ENCODE measurements at places on chromosomes 13 and 19.

- no peak for DNase-seq
Observed at GRCh38 chr13:113903912-113904311, 40.0 kb upstream of the GAS6 start.

DNA sequence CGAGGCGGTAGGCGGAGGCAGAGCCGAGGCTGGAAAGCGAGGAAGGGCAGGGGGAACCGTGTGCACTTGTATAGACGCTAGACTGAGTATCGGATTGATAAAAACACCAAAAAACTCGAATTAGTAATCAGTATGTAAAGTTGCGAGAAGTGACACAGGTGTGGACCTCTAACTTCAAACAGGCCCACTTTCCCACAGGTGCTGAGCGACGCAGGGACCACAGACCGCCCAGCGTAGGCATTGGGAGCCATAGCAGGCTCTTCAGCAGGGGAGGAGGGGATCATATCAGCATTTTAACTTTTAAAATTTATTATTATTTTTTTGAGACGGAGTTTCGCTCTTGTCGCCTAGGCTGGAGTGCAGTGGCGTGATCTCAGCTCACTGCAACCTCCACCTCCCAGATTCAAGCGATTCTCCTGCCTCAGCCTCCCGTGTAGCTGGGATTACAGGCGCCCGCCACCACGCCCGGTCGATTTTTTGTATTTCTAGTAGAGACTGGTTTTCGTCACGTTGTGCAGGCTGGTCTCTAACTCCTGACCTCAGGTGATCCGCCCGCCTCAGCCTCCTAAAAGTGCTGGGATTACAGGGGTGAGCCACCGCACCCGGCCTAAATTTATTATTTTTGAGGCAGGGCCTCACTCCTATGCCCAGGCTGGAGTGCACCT is 574 bp downstream of the VMAC start:
- no peak for DNase-seq

GRCh38 chr19:45693106-45693788 is 781 bp downstream of the QPCTL start:
- DNase-seq, result peak; percentile 36

DNA sequence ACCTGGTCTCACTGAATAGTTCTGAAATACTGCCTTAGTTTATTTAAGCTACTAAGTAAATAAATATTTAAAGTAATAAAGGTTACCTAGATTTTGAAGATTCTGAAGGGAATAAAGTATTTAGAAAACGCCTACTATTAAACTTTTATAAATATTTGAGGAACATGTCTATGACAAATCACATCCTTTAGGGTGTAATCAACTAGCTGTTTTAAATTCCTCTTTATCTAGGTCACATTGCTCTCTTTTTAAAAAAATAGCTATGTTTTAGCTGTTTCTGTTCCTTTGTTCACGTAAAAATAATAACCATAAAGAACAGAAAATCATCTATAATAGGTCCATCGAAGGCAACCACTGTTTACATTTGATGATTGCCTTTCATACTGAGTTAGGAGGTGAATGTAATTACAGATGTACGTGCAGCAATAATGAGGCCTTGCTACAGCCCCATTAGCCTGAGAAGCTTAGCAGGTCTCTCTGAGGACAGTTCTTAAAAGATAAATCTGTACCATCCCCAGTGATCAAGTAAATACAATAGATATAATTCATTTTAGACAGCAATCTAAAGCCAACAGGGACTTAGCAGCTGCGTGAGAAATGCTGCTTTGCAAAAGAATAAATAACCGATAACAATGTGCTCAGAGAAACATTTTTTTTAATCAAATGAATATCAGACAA is 449.5 kb downstream of the LIG4 start:
- no peak for DNase-seq

DNA sequence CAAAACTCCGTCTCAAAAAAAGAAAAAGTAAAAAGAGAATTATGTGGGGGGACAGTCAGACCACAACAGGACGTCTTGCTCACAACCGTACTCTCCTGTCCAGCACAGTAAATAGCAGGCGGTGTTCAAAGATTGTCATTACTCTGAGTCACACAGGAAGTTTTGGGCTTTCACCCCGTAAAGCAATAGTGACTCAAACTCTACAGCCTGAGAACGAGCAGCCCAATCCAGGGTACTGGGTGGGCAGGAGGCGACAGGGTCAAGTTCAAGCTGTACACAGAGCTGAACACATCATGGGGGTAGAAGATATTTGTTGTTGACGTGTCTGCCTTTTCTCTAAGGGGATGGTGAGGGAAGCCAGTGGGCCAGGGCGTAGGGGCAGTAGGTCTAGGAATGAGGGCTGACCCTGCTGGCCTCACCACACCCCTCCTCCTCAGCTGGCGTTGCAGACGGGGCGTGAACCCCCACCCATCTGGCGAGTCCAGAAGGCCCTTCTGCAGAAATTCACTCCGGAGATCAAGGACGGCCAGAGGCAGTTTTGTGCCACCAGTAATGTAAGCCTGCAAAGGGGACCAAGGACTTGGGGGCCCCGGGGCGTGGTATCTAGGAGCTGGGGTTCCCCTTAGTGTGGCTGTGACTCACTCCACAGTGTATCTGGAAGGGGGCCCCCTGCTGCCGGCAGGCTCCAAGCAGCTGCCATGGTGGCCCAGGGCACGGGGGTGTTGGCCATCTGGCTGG is 23.3 kb downstream of the PRR12 start:
- no peak for DNase-seq

GRCh38 chr19:438416-438958 is 22.3 kb downstream of the SHC2 start:
- no peak for DNase-seq

DNA sequence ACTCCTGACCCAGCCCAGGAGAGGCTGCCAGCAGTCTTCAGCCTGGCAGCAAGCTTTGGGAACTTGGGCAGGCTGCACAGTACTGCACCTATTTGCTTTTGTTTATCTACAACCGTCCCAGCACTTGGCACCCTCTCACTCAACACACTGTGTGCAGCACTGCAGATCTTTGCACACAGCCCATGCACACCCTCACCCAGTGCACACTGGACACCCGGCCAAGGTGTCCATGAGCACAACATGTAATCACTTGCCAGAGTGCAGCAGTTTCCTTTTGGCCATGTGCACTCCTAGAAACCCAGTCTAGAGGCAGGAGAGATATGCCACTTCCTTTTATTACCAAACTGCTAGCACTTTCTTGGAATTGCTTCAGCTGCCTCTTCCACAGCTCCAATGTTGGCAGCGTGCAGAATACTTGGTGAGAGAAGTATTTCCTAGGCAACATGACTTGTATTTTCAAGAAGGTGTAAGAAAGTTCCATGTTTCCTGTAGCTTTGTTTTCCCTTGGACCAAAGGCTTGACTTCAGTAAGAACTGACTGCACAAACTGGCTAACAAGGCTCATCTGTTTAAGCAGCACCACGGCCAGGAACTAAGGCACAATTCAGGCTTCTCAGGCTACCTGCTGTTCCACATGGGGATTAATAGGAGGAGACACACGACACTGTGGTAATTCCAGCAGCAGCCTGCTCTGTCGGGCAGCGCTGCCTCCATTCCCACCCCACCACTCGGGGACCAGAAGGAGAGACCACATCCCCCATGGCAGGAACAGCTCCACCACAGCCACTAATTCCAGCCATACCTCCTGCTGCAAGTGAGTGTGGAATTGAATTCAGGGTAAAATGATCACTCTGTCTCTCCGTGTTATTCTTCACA is 15.3 kb downstream of the ATP7B start:
- DNase-seq, result no peak

GRCh38 chr13:19726611-19727010 is 56.1 kb downstream of the PSPC1 start:
- no peak for DNase-seq

- no peak for DNase-seq
Observed at GRCh38 chr13:26759907-26760831, at the start of gene GPR12. Gene GPR12, minus strand, starts transcription at chr13:26760786. Its CDS starts 959 bp downstream, at chr13:26759827.

- DNase-seq, result no peak
Observed at GRCh38 chr13:59863621-59864020, 300.1 kb downstream of the DIAPH3 start.

DNA sequence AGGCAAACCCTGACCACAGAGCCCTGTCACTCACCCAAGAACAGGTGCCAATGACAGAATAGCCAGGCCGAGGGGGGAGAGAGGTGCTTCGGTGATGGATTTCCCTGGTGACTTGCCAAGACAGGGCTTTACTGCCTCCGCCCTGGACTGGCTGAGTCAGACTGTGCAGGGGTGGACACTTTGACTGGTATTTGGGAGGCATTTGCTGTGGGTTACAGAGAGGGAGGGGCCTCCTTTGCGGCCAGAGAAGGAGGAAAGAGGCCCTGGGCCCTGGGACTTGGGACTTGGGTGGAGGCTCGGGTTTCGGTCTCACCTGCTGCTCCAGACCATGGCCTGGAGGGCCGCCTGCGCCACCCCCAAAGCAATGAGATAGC is 4.6 kb upstream of the EPS8L1 start:
- no peak for DNase-seq

- DNase-seq, result no peak
Observed at GRCh38 chr13:112185466-112185865, 118.5 kb downstream of the SOX1 start.

DNA sequence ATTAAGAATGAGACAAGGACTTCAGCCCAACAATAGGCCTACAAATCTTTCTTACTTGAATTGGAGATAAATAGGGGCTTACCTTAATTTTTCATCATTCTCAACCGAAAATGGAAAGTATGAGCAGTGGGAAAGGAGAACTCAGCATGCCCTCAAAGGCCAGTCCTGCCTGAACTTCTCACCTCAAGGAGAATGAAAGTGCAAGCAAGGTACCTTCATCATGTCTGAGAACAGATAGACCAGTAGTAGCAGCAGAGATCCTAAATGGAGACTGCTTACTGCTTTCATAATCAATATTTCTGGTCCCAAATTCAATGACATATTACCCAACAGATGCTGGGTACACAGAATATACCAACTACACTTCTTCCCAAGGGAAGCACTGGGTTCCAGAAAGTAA is 194.0 kb upstream of the SLITRK1 start:
- no peak for DNase-seq

- no peak for DNase-seq
Observed at GRCh38 chr19:33703438-33703750, 81.6 kb downstream of the CHST8 start.

DNA sequence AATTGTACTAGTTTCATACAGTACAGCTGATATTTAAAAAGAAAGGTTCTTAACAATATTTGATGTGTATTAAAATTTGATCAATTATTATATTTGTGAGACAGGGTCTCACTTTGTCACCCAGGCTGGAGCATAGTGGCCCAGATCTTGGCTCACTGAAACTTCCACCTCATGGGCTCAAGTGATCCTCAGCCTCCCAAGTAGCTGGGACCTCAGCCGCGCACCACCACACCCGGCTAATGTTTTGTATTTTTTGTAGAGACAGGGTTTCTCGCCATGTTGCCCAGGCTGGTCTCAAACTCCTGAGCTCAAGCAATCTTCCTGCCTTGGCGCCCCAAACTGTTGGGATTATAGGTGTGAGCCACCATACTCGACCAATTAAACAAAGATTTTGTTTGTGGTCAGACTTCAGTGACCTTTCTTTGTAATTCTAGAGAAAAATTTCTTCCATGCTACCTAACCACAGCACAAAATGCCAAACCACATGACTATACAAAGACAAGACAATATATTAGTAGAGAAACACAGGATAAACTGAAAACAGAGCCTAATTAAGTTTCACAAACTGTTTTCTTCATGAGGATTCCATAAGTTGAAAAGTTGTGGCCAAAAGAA is 59.6 kb downstream of the RBM26 start:
- no peak for DNase-seq

DNA sequence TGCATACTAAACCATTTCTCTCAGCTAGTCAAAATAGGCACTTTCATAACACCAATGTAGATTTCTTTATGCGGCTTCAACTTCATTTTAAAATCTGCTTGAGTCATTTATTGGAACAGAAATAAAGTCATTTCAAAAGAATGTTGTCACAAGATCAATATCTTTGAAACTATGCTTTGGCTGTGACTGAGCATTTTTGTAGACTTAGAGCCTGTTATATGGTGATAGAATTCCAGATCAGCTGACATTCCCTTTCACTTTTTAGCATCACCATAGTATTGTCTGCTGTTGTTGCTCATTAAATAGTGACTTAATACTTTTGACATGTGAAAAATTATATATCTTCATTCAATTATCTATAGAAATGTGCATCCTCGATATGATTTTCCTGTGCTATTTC is 279.2 kb upstream of the PRR20A start:
- no peak for DNase-seq

- no peak for DNase-seq
Observed at GRCh38 chr13:112069061-112069844, 2.3 kb downstream of the SOX1 start.

DNA sequence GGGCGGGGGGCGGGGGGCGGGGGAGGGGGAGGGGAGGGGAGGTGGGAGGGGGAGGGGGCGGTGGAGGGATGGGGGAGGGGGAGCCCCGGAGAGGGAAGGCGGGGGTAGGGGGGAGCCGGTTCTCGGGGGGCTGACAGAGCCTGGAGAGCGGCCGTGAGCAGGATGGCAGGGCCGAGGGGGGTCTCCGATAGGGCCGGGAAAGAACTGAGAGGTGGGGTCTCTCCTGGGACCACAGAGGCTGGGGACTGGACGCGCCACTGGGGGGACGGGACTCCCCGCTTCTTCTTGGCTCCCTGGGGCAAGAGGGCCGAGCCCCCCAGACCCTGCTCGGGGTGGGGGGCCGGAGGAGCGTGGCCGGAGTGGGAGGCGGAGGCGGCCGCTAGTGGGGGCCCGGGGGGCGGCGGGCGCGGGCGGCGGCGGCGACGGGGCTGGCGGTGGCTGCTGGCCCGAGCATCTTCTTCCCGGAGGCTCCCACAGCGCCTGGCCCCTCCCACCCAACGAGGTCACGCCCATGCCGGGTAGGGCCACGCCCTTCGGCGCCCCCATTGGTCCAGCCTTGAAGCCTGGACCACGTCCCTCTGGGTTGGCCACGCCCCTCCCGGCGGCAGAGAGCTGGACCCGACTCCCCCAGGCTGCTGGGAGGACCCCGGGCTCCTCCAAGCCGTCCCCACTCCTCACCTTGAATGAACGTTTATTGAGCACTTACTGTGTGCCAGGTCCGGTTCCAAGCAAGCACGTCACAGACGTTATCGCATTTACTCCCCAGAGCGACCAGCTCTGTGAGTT is at the start of gene NOVA2:
TSS of gene NOVA2 (minus strand) at position 313 of the 786 bp plus-strand sequence. CDS start 514 bp downstream, outside the sequence.
- no peak for DNase-seq

DNA sequence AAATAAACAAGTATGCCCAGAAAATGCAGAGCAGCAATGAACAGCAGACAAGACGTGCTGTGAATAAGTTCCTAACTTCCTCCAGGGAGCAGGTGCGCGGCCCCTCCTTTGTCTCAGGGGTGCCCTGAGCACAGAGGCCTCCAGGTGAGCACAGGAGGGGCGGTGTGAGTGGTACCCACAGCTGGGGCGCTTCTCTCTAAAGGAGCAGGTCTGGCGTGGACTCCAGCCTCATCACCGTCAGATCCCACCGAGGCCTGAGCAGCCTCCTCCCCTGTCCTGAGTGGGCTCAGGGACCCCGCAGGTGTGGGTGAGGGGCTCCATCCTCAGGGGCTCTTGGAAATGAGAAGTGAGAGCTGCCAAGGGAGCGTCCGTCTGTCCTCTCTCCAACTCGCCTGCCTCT is 3.2 kb downstream of the LILRA5 start:
- DNase-seq, result no peak

DNA sequence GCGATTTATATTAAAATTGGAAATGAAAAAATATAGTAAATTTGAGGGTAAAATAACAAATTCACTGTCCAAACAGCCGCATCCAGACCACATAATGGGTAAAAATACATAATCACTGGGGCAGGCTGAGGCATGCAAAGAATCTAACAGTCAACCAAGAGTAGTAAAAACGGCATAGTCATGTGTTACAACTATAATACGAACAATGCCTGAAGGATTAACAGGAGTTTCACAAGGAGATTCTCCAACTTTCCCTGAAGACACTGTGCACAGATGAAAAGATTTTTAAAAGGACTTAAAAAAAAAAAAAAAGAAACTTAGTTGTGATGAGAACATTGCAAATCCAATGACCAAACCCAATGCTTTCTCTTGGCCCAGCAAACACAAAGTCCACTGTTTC is 20.4 kb upstream of the ATXN8OS start:
- DNase-seq, result no peak

Measured in stimulated activated CD8-positive, alpha-beta memory T cell treated with anti-CD3 and anti-CD28 coated beads, Interleukin-4, amount 100 ng/mL, for 4 hours (primary cell).